CD8-positive, alpha-beta memory T cell (primary cell): ENCODE measurements at places on chromosomes 7 and 10.

GRCh38 chr10:13054844-13055243 is 45.1 kb upstream of the OPTN start:
- DNase-seq: no peak

- no peak for DNase-seq
These were observed 379.7 kb downstream of the PHTF2 start for GRCh38 chr7:78178319-78178718.

DNA sequence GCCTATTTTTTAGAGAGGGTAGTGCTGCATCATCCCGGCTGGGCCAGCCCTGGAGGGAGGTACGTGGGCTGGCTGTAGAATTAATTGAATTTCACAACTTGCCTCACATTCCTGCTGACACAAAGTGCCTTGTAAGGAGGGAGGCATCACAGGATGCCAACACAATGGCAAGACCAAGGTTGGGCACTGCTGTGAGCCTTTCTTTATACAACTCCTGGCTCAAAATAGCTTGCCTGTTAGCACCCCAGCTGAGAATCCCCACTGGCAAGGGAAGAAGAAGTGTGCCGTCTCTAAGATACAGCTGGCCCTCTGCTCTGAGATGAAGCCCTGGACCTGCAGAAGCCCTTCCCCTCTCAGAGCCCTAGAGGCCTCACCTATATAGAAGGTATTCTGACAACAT is 873.9 kb downstream of the GRID1 start:
- DNase-seq: no peak

- DNase-seq: no peak
These were observed 89.6 kb downstream of the CHRM2 start for GRCh38 chr7:136958016-136958415.

GRCh38 chr7:935874-936385 is 18.6 kb downstream of the ADAP1 start:
- no peak for DNase-seq

- DNase-seq: no peak
These were observed at the start of gene WIPF3 for GRCh38 chr7:29806208-29806994. WIPF3 (plus strand) TSS chr7:29806508; CDS start chr7:29834725, 28,217 bp downstream.

GRCh38 chr10:75682649-75683557 is 251.5 kb downstream of the LRMDA start:
- no peak for DNase-seq

- no peak for DNase-seq
These were observed 167.1 kb upstream of the TNRC18 start for GRCh38 chr7:5590596-5591277.

DNA sequence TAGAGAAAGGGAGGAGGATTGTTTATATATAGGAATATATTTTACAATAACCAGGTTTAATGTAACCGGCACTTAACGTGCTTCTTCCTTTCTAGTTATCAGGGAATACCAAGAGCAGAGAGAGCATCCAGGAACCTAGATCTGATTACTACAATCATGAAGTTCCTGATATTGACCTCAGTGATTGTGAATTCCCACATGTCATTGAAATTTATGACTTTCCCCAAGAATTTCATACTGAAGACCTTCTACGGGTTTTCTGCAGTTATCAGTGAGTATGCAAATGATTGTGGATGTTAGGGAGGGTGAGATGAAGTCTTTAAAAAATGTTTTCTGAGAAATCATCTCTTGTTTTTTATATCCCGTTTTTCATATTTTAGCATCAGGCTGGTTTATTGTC is 36.6 kb downstream of the LOXL4 start:
- DNase-seq: no peak

DNA sequence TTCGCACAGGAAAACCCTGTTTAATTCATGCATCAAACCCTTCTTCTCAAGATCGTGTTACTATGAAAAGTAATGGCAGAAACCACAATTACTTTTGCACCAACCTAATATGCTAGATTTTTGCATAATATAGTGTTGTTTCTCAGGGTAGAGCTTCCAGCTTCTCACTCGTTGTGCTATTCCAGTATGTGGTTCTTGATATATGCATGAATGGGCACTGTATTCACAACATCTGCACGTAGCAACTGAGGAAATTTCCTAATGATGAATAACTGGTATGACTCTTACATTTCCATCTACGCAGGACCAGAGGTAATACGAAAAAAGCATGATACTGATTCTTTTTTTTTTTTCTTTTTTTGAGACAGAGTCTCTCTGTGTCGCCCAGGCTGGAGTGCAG is 326.6 kb upstream of the GALNT17 start:
- DNase-seq: no peak

- no peak for DNase-seq
These were observed 56.2 kb upstream of the PDCD4 start for GRCh38 chr10:110815354-110816004.

- no peak for DNase-seq
These were observed 54.0 kb upstream of the CACUL1 start for GRCh38 chr10:118808601-118809356.

- no peak for DNase-seq
These were observed 230.6 kb upstream of the FZD8 start for GRCh38 chr10:35872671-35873070.

GRCh38 chr7:142590077-142590476 is 159.2 kb upstream of the PRSS1 start:
- DNase-seq: no peak

DNA sequence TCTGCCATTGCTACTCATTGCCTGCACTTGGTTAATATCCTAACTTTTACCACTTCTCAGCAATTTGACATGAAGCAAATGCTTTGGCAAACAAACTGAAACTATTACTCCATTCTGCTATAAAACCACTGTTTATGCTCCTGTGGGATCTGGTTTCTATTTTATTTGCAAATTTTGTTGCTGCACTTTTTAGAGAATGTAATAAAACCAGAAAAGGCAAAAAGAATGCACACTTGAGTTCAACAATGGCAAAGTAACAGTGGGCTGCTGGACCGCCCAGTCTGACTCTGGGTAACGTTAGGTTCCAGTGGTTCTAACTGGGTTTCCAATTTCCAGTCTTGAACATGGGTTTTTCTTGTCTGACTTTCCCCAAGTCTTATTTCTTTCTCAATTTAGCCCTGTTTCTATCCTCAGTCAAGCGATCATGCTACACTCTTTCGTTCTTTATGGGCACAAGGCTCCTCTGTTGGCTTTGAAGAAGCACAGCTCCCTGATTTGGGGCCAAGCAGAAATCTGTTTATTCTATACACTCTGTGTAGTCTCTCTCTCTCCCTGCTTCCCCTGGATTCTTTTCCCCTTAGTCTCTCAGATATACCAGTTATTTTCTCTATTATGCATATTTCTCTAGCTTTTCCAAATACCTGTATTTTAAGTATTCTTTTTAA is 129.2 kb upstream of the FAM3C start:
- no peak for DNase-seq

DNA sequence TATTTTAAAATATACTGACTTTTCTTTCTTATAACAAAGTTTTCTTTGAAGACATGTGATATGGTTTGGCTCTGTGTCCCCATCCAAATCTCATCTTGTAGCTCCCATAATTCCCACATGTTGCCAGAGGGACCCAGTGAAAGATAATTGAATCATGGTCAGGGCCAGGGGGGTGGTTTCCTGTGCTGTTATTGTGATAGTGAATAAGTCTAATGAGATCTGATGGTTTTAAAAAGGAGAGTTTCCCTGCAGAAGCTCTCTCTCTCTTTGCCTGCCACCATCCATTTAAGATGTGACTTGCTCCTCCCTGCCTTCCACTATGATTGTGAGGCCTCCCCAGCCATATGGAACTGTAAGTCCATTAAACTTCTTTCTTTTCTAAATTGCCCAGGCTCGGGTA is 768.1 kb downstream of the NRG3 start:
- no peak for DNase-seq

DNA sequence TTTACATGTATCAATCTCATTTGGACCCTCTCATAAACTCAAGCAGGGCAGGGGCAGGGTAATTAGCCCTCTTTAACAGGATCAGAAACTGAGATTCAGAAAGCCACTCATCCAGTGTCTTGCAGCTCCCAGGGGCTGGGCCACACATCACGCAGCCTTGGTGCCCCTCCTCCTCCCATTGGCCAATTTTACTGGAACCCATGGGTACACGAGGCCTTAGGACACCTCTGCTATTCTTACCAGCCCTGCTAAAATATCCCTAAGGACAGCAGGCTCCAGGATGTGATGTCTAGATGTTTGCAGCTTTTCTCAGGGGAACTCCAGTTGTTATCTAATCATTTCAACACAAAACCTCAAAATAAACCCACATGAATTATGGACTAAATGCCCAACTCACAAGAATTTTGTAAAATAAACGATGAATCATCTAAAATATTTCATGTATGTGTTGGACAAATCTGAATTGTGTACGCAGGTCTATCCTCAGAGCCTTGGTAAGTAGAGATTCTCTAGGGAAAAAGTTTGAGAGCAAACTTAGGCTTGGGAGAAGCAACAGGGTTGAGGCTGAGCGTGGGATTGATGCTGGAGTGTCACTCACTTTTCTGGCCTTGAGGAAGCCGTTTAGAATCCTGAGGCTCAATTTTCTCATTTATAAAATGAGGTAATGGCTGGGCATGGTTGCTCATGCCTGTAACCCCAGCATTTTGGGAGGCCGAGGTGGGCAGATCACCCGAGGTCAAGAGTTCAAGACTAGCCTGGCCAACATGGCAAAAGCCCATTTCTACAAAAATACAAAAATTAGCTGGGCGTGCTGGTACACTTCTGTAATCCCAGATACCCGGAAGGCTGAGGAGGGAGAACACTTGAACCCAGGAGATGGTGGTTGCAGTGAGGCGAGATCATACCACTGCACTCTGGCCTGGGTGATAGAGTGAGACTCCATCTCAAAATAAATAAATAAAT is 69.7 kb upstream of the TNS3 start:
- no peak for DNase-seq

DNA sequence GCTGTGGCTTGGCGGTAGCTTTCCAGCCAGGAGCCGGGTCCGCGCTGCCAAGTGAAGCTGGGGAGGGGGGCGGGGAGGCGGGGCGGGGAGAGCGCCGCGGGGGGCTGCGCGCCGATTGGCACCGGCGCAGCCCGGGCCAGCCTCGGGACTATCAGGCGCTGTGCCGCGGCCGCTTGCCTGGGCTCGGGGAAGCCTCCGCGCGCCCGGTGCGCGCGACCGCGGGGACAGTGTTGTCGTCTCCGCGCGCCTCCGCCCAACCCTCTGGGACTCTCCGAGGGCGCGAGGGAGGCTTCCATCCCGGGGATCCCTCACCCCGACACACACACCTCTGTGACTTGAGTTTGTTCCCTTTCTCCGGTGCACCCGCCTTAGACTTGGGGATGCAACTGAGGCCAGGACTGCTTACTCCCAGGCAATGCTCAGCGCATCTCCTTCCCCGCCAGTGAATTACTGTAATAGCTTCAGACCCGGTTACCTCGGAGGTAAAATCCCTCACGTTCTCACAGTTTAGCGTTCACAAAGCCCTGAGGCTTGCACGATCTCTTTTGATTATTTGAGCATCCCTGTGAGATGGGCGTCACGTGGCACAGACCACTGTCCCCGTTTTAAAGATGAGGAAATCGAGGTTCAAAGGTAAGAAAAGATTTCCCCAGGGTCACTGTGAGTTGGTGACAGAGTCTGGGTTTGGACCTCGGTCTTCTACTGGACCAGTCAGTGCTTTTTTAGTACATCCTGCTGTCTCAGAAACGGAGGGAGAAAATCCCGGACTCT is at the start of gene NKX1-2:
NKX1-2 (minus strand) TSS at position 24 of the 771 bp plus-strand sequence. CDS start 92 bp downstream, outside the sequence.
- DNase-seq: no peak

- no peak for DNase-seq
These were observed 168.6 kb downstream of the MLLT10 start for GRCh38 chr10:21702633-21703111.
